ENCODE measurements at places on chromosomes 6 and 20.

DNA sequence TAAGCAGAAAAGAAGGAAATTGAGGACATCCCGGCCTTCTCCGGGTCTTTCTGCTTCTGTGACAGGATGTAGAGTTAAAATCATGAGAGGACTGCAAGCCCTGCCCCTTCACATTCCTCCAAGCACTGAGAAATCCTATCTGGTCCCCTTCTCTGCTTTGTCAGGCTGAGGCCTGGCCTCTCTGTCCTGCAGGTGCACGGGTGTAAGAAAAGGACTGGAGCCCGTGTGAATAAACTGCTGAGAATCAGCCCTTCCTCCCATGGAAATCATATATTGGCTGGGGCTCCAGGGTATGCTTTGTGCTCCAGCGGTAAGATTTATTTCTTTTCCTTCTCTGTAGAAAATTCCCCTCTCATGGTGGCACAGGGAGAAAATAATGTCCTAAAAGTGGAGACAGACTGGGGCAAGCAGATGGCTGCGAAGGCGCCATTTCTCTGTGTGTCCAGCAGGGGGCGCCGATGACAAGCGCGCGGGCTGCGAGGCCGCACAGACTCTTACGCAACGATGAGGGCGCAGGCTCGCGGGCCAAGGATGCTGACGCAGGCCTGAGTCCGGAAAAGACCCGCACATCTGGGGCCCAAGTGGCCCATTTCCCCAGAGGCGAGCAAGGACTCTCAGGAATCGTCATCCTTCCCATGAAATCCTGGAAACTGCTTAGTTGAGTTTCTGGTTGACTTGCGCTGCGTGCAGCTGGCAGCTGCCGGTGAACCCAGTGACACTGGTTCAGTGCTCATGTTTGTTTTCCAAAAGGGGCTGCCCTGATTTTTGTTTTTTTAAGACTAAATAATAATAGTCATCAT lies 258.6 kb downstream of the ADGB start:
- DNase-seq, result peak; percentile 44

- DNase-seq, result no peak
Measured at GRCh38 chr20:41347523-41348429, 7.2 kb downstream of the LPIN3 start.

- DNase-seq, result no peak
Measured at GRCh38 chr6:16742116-16742515, 19.1 kb downstream of the ATXN1 start.

DNA sequence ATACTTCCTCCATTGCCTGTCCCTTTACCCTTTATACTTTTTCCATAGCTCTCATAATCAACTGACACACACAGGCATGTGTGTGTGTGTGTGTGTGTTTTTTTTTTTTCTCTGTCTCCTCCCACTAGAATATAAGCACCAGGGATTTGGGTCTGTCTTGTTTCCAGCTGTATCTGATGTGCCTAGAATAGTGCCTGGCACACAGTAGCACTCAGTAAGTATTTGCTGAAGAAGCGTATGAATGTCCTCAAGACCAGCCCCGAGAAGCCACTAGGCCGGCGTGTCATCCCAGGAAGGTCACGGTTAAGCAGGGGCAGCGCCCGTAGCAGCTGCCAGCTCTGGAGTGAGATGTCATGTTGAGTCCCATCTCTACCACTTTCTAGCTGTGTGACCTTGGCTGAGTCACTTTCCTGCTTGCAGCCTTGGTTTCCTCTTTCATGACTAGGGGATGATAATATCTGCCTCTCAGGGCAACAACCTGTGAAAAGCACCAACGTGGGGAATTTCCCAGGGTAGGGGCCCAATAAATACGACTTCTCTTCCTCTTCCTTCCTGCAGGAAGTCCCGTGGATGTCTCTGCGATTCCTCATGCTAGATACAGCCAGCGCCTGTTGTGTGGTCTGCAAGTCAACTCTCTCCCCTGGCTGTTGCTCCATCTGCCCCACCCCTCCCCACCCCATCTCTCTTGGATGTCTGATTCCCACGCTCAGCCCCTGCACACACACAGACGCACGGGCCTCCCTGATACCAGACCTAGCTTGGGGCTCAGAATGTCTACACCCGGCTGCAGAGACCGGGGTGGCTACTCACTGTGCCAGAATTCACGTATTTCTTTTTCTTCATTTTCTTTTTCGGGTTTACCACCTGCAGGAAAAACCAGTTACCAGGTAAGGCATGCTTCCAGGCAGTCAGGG lies 58.1 kb downstream of the RAB44 start:
- no peak for DNase-seq

GRCh38 chr6:21444711-21445260 lies 148.8 kb upstream of the SOX4 start:
- no peak for DNase-seq

- no peak for DNase-seq
Measured at GRCh38 chr6:134217105-134217797, 100.7 kb downstream of the SGK1 start.

GRCh38 chr20:32332614-32333013 lies 25.5 kb upstream of the ASXL1 start:
- no peak for DNase-seq
